T-helper 1 cell treated with Interleukin-12 subunit alpha and Interleukin-12 subunit beta and Interleukin-4 antibody, amounts not matched to agents 30 ng/mL and 1 ng/mL, for 36 hours (primary cell): ENCODE measurements at places on chromosomes 13 and 19. TPM values are rescaled to one million over a fixed set of nuclear protein-coding genes. Genes with fewer than 3 reads are reported as not detected.

The ZNF99 gene
- total RNA-seq, result not detected in 2 replicates

The PSG6 gene
- total RNA-seq, result not detected in 2 replicates

The ZNF729 gene
- not detected in 2 replicates for total RNA-seq

The JAK3 gene
- total RNA-seq, result 336 and 345 TPM in 2 replicates

The MBD3L1 gene
- not detected in 2 replicates for total RNA-seq

The NALCN gene
- not detected in 2 replicates for total RNA-seq

The TMEM150B gene
- 0.93 and 1.4 TPM in 2 replicates for total RNA-seq
